ENCODE measurements at places on chromosomes 5 and 9. TPM values are rescaled to one million over a fixed set of nuclear protein-coding genes. Genes with fewer than 3 reads are reported as not detected.

DNA sequence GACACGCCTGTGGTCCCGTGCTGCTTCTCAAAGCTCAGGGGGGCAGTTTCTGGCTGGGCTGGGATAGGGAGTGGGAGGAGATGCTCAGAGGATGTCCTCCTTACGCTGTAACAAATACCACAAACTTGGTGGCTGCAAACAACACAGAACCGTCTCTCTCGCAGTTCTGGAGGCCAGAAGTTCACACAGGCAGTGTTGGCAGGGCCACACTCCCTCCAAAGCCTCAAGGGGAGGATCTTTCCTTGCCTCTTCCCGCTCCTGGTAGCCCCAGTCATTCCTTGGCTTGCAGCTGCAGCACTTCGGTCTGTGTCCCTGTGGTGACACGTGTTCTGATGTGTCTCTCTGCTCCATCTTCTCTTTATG is 10.4 kb upstream of the ORM1 start:
- H3K27ac ChIP-seq: no peak overlapping the region
- H3K4me1 ChIP-seq: no peaks in the 10 kb centered on the region
- H3K4me3 ChIP-seq: no peak overlapping the region
- no peaks in the 10 kb centered on the region for H3K27me3 ChIP-seq

- no peaks in the 10 kb centered on the region for H3K27me3 ChIP-seq
- H3K27ac ChIP-seq: no peak overlapping the region
Observed at GRCh38 chr9:32508728-32509127, 17.3 kb downstream of the RIGI start.

The ORM2 gene
- not detected for total RNA-seq

DNA sequence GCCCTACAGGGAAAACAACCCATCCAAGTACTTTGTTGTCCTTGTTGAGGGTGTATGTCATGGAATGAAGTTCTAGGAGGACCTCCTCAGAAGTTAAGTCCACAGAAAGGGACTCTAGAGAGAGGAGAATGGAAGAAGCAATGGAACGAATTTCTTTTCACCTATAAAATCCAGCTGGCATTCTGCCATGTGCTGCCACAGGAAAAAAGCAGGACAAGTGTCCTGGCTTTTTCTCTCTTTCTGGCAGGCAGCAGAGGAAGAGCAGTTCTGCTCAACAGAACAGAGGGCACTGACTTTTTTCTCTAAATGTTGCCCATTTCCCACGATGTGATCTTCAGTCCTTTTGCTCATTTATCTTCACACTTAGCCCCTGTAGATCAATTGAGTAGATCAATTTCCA is 240.8 kb downstream of the MCTP1 start:
- no peaks in the 10 kb centered on the region for H3K36me3 ChIP-seq
- H3K27me3 ChIP-seq: peaks cover 3% of the 10 kb centered on the region
- no peak overlapping the region for H3K4me3 ChIP-seq
- H3K27ac ChIP-seq: no peak overlapping the region
- no peaks in the 10 kb centered on the region for H3K4me1 ChIP-seq
- DNase-seq: no peak

- DNase-seq: no peak
- no peak overlapping the region for H3K4me3 ChIP-seq
- peaks cover 11% of the 10 kb centered on the region for H3K27me3 ChIP-seq
- peaks cover 5% of the 10 kb centered on the region for H3K4me1 ChIP-seq
- H3K27ac ChIP-seq: no peak overlapping the region
- no peaks in the 10 kb centered on the region for H3K36me3 ChIP-seq
Observed at GRCh38 chr5:88734983-88735382, 148.0 kb downstream of the MEF2C start.

The FPGS gene
- total RNA-seq: 116 TPM

GRCh38 chr5:116848954-116849581 is 274.4 kb upstream of the SEMA6A start:
- H3K27me3 ChIP-seq: no peaks in the 10 kb centered on the region
- no peaks in the 10 kb centered on the region for H3K36me3 ChIP-seq
- H3K27ac ChIP-seq: no peak overlapping the region

The MYMK gene
- not detected for total RNA-seq
